ENCODE measurements at places on chromosomes 3 and 15.

- DNase-seq = no peak
Measured at GRCh38 chr15:91268510-91268909, 168.5 kb downstream of the SV2B start.

DNA sequence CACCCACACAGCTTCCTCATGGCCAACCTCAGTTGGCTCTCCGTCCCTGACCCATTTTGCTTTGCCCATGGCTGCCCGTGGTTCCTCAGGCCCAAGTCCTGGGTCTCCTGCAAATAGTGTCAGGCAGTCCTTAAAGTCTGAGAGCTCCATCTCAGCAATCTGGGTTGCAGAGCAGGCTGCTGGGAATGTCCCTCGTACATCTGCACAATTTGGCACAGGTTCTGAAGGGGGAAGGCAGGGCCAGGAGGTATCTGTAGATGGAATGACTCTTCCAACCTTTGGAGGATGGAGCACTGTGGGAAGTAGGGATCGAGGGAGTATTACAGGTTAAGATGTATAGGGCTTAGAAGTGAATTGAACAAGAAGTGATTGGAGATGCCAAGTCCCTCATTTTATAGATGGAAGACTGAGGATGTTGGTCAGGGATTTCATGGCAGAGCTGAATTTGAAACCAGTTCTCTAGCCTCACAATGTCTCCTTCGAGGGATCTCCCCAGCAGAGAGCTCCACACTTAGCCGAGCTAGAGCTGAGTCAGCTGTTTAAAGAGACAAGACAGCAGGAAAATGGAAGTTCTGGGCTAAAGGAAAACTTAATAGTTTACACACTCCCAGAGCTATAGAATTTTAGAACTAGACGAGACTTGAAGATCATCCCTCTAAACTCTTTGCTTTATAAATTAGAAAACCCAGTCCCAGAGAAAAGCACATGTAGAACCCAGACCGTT is 9.2 kb downstream of the CKMT1A start:
- DNase-seq = no peak

DNA sequence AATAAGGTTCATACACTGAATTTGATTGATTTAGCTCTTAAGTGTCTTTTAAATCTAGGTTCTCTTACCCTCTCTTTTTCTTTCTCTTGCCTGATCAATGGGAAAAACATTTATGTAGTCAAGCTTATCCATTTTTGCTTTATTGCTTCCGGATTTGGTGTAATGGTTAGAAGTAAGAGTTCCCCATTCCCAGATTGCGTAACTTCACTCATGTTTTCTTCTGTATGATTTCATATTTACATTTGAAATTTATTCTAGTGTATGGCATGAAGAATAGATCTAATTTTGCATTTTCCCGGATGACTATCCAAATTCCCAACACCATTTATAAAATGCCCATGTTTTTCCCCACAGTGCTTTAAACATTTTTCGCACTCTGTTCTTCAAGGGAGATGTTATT is 27.9 kb upstream of the SV2B start:
- no peak for DNase-seq

GRCh38 chr3:94431876-94432570 is 369.2 kb downstream of the NSUN3 start:
- DNase-seq = no peak

GRCh38 chr3:169058681-169059080 is 604.8 kb downstream of the MECOM start:
- DNase-seq = no peak

DNA sequence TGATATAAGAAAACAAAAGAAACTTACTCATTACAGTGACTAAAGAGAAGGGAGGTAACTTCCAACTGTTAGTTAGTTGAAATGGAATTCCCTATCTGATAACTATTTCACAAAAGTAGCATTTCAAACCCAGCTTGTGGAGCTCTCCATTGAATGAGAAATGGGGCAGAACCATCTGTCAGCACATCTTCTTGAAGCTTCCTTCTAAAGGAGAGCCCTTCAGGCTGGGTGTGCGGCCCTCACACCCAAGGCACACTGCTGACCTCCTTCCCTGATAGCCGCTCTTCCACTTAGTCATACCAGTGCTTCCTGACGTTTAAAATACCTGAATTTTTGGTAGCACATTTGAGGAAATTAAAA is 28.1 kb upstream of the VEPH1 start:
- no peak for DNase-seq

- no peak for DNase-seq
Measured at GRCh38 chr3:44409640-44410410, 67.6 kb downstream of the ZNF445 start.

GRCh38 chr3:84717894-84718293 is 240.9 kb upstream of the CADM2 start:
- DNase-seq = no peak

DNA sequence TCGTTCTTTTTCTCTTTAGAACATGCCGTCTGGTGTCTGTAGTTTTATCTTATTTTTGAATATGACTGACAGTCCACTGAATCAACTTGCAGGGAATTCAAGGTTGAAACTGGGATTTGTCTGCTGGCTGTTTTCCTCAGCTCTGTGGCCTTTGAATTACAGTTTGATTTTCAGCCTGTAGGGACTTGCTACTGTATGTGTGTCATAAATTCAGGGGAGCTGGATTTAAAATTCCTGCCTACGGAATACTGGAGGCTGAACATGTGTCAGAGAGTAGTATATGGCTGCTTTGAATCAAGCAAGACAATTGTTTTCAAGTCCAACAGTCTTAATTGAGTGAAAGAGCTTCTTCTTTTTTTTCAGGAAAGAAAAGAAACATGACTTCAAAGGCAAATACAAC is 33.9 kb downstream of the RARB start:
- DNase-seq = no peak

GRCh38 chr15:66599536-66600239 is 33.9 kb upstream of the LCTL start:
- DNase-seq = no peak

DNA sequence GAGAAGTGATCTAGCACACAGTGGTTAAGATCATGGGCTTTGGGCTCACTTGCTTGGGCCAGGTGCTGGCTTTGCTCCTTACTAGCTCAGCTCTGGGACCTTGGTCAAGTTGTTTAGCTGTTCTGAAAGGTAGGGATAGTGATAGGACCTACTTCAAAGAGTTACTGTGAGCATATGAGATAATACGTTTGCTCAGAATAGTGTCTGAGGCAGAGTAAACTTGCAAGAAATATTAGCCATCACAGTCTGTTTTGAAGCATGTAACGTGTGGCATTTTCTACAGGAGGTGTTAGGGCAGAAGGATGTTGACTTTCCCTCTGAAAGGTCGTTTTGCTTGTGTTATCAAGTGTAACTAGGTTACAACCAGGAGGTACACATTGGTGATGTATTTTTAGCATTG is 34.5 kb upstream of the NFKBIZ start:
- no peak for DNase-seq

- no peak for DNase-seq
Measured at GRCh38 chr3:45613791-45614190, 19.2 kb downstream of the LIMD1 start.

- DNase-seq = no peak
Measured at GRCh38 chr15:75416584-75416983, 34.9 kb downstream of the SIN3A start.

GRCh38 chr3:97265237-97266005 is 451.0 kb downstream of the EPHA6 start:
- no peak for DNase-seq

DNA sequence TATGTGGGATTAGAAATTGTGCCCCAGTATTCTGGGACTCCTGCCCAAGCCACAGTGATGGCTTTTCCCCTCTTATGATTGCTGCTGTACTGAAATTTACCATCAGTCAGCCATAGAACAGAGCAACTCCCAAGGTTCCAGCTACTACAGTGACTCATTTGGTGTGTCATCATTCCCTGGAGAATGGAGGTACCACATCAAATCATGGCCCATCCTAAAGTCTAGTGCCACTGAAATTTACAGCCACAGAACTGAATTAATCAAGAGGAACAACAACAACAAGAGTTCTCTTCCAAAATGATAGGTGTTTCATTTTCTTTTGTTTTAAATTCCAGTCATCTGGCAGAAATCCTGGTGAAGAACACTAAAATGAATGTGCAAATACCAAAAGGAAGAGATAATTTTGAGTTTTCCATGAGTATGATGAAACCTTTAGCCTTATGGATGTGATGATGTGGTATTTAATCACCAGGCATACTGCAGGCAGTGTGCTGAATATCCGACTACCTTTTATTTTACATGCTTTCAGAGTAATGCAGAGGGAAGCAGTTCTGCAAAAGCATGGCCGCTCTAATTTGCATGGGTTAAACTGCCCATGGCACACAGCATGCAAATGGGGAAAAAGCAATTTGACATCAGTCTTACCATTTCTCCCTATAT is 75.6 kb upstream of the SLC2A2 start:
- DNase-seq = no peak

DNA sequence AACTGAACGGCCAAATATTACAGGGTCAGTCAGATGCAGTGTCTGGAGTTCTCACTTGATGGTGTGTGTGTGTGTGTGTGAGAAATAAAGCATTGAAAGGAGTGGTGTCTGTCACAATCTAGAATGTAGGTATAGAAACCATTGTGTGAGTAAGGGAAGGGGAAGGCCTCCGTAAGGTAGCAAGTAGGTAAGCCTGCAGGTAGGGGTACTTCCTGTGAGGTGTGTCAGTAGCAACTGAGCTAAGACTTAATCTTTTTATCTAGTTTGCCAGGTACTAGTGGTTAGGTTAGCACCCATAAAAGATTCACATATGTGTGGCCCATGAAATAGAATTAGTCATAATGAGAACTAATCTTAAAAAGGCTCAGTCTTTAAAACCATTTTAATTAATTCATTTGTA is 1517.8 kb downstream of the SI start:
- no peak for DNase-seq

- DNase-seq = no peak
Measured at GRCh38 chr3:195084746-195085145, 186.2 kb downstream of the XXYLT1 start.

DNA sequence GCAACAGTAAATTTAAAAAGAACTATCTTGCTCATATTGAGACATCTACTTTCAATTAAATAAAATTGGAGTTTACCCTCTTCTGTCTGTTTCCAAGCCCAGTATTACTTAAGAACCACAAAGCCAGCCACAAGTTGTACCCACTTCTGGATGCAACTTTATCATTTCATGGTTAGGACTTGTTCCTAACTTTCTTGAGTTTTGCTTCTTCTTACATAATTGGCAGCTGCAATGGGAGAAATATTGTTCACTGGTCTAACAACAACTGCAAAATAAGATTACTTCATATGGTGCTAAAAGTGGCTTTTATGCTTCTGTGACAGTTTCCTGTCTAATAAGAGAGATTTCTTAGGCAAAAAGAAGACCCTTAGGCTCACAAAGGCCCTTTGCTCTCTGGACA is 240.6 kb downstream of the OTOL1 start:
- no peak for DNase-seq

- DNase-seq = no peak
Measured at GRCh38 chr3:97689962-97690361, 74.6 kb upstream of the ARL6 start.

Measured in activated CD8-positive, alpha-beta memory T cell treated with anti-CD3 and anti-CD28 coated beads for 1 hour (primary cell).